ENCODE measurements at places on chromosomes 1 and 21.

DNA sequence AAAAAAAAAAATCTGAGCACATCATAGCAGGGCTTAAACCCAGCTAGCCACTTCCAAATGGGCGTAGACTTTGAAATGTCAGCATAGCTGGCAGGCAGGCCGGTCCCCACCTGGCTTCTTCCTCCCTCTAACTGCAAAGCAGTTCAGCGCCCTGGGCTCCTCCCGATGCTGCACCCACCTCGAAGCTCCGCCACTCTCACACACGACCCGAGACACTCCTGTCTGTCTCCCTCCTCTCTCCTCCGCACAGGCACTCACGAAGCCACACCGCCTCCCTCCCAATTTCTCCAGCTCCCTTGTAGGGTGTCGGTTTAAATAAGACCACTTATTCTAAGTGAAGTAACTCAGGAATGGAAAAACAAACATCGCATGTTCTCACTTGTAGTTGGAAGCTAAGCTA is 301.3 kb downstream of the NPHP4 start:
- no peak for DNase-seq

DNA sequence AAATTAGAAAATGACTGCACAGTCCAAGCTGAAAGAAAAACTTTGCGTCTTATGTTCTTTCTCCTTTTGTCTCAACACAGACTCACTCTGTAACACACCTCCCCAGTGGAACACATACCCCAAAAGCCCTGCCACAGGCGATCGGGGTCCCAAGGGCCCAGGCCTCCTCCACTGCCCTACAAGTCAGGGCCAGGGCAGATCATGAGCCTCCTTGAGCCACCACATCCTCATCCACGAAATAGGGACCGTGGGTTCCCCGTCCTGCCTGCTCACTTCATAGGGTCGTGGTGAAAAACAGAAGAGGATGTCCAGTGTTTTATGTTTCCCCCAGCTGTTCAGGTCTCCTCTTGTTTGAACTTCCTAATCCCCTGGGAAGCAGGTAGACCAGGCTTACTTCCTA is 116.7 kb downstream of the KCNN3 start:
- DNase-seq: no peak

DNA sequence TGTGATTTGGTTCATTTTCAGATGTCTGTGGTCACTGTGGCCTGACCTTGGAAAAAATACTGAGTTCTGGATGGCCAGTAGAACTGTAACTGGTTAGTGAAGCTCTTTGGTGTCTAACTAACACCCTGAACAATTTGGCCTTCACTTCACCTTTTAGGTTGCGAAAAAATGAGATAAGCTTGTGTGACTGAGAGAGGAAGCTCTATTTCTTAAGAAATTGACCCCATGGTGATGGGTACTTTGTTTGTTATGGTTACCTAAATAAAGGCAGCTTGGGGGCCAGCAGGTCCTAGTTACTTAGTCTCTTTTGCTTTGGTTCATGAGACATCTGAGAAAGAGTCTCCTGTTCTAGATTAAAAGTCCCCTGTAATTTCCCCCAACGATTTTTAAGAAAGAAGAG is 181.6 kb downstream of the ZNF326 start:
- no peak for DNase-seq

DNA sequence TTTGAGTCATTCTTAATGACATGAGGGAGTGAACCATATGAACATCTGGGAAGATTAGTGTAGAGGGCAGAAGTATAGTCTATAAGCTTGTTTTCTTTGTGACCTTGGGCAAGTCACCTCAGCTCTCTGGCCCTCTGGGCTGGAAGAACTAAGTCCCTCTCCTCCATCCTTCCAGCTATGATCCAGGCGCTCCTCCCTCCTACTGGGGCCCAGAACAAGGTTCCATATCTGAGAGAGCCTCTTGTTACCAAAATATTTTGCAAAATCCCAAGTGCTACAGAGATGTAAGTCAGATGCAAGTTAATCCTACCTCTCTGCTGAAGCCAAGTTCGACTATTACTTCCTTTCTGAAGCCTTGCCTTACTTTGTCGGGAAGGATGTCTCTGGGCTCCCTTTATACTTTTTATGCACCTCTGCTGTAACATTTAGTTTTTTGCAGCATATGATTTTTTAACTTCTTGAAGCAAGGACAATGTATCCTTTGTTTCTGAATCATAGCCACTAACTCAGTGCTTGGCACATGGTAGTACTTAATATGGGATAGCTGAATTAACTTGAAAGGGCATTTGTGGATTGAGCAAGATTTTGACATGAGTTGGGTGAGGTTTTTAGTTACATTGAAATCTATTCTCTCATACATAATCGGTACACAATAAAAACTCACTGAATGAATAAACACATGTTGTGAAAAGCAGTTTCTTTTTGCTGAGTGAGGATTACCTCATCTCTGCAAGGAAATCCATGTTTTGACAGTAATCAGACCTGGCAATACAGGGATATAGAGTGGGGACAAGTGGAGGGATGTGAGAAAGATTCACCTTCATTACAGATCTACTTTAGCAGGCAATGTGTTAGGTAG is 54.7 kb upstream of the BEND5 start:
- DNase-seq: no peak

- DNase-seq: peak; percentile 41
These were observed 19.3 kb downstream of the AHCYL1 start for GRCh38 chr1:110003747-110004428.

DNA sequence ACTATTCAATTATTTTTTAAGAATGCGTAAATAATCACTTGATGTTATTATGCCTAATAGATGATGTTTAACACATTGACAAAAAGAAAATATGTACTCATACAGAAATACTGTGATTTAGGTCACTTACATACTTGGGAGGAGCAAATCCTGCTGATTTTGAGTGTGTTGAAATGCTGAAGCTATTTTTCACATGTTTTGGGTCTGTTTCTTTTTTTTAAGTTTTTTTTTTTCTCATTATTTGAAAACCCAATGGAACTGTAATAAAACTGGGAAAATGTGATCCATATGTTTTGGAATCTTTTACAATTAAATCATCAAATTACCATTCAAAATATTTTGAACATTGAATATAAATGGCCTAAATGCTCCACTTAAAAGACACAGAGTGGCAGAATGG is 366.2 kb upstream of the ADAMTS5 start:
- DNase-seq: no peak

DNA sequence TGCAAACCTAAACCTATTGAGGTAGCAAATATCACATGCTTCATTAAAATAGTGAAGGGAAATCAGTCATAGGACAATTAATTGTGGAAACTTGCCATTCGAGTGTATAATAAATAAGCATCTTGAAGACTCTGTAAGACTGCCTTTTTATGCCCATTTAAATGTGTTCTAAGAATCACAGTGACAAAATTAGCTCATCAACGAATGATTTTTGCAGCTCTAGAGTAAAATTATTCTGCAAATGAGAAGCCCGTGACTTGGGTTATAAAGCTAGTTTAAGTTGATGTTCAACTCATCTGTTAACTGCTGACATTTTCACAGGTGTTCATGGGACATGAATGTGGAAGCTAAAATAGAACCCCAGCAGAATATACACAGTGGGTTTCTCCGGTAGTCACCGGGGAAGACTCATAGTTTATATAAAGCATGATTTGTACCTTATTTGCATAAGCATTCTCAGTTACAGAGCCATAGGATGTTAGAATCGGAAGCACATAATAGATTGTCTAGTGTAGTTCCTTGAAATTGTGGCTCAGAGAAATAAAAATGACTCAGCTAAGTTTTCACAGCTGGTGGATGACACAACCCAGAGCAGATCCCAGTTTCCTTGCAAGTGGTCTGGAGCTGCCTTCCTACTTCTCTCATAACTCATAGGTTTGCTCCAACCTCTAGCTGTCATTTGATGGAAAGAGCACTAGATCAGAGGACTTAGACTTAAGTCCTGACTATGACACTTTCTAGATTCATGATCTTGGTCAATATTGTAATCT is 107.3 kb downstream of the UCHL5 start:
- no peak for DNase-seq

- no peak for DNase-seq
These were observed 59.2 kb upstream of the MORC3 start for GRCh38 chr21:36260802-36261201.

GRCh38 chr21:33238565-33239255 is 9.0 kb downstream of the IFNAR2 start:
- no peak for DNase-seq

GRCh38 chr1:243984788-243985187 is 66.3 kb upstream of the ZBTB18 start:
- no peak for DNase-seq

GRCh38 chr1:171220581-171221054 is 27.7 kb upstream of the FMO1 start:
- DNase-seq: no peak

DNA sequence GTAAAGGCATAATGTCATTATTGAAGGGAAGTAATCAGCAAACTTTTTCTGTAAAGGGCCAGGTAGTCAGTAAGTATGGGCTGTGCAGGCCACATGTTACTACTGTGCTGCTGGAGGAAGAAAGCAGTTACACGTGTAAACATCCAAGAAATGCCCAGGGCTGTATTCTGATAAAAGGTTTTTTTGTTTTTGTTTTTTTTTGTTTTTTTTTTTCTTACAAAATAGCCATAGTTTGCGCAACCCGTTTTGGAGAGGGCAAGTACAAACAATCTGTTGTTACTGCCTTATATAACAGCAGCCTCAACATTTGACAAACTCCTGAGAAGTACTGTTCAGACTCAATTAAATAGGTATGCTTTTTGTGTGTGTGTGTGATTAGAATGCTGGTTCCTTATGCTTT is 26.7 kb upstream of the MTMR11 start:
- no peak for DNase-seq

DNA sequence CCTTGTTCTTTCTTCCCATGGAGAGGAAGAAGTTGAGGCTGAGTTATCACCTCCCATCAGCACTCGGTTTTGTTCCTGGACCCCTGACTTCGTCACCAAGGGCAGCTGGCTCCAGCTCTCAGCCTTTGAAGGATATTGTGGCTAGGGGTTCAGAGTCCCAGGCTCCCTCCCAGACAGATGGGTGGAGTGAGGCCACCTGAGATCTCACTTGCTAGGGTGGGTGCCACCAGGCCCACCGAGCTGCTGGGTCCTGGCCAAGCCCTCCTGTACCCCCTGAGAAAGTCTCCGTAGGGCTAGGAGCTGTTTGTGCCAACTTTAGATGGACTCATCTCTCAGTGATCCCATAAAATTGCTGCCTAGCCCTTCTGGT is 6.9 kb downstream of the MX2 start:
- no peak for DNase-seq

DNA sequence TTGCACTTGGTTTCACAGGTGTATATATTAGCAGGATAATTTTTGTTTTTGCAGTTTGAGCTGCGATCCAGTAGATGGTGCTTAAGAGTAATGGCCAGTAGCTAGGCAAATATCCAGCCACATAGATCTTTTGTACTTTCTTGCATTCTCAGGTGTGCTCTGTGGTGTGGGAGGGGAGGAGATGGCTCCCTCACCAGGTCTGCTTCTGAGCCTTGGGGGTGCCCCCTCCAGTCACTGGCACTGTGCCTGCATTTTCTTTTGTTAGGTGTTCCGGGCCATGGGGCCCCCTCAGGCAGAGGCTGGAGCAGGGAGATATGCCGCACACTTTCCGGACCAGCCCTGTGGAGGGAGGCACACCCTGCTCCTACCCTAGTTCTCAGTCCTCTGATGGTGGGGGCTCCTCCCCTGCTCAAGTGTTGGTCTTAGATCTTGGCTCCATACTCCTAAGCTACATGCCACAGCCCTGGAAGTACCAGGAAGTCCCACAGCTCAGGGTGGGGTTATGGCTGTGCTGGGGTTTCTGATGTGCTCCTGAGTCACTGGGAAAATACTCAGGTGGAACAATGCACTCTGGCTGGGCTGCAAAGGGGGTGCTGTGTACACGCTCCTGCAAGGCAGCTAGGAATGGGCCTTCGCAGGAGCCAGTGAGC is 197.6 kb upstream of the DMRTA2 start:
- no peak for DNase-seq

GRCh38 chr1:12426030-12426429 is 192.0 kb downstream of the DHRS3 start:
- no peak for DNase-seq

- DNase-seq: no peak
These were observed 126.6 kb upstream of the CACNA1E start for GRCh38 chr1:181356505-181357340.

GRCh38 chr21:16891821-16892220 is 621.0 kb upstream of the CXADR start:
- DNase-seq: no peak

- no peak for DNase-seq
These were observed 652.9 kb upstream of the USP24 start for GRCh38 chr1:55868026-55868425.

Data from stimulated activated CD4-positive, alpha-beta T cell treated with anti-CD3 and anti-CD28 coated beads, Interleukin-12 subunit alpha, Interleukin-12 subunit beta, amount 100 ng/mL, for 48 hours (primary cell).